AML-193 (cell line): ENCODE measurements at places on chromosomes 2 and 18.

- no peak for DNase-seq
These were observed 111.0 kb upstream of the ERBB4 start for GRCh38 chr2:212649646-212650045.

DNA sequence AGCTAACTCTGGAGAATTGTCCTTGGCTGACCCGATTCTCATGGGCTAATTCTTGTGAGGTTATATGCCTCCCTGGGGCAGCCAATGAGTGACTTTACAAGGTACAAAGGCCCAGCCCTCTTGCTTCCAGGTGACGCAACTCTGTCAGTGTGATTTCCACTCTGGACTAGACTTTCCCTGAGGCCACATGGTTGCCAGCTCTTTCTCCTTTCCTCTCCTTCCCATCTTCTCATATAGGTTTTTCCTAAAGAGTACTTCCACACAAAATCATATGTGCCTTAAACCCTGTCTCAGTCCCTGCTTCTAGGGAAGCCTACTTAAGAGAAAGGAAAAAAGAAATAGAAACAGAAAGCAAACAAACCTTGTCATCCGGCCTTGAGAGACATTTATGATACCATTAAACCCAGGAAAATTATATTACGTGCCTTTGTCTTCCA is 226.2 kb upstream of the ZSWIM2 start:
- no peak for DNase-seq

DNA sequence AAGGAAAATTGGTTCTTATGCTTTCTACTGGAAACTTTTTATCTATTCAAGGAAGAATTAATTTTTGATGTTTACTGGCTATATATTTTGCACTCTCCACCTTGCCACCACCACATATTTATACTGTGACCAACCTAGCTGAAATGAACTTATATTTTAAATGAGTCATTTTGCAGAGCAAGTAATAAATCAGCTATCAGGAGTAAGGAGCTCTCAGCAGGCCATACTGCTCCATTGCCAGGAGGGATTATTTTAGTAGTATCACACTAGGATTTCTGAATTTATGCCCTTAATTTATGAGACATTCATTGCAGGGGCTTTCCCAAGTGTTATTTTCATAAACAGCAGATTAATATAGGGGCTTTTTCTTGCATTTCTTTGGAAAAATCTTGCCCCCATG is 125.8 kb upstream of the CYP1B1 start:
- no peak for DNase-seq

DNA sequence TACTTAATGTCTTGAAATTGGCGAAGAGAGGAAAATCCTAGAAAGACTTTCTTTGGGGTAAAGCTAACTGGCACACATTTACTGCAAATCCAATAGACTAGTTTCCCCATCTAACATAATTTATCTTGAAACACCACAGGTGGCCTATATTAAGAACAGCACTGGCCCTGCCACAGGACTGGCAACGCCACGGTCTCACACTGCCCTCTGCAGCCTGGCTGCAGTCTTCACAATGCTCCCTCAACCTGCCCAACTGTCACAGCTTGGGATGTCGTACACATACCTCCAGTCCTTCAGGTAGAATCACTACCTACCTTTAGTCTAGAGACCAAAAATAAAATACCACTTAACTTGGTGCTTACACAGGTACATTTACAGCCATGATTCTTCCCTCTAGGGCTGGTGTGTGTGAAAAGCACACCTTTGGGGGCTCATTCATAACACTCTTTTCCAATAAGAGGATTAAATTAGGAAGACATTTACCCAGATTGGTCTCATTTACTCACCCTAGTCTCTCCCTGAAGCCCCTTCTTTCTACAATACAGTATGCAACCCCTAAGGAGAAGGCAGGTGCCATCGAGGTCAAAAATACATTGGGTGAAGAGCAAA is 222.2 kb downstream of the C1D start:
- DNase-seq: peak; percentile 4

GRCh38 chr2:46576875-46577274 is 97.5 kb downstream of the TMEM247 start:
- no peak for DNase-seq
